ENCODE measurements at places on chromosomes 1 and 21.

GRCh38 chr21:19463966-19464365 is 1060.4 kb upstream of the TMPRSS15 start:
- DNase-seq, result no peak

DNA sequence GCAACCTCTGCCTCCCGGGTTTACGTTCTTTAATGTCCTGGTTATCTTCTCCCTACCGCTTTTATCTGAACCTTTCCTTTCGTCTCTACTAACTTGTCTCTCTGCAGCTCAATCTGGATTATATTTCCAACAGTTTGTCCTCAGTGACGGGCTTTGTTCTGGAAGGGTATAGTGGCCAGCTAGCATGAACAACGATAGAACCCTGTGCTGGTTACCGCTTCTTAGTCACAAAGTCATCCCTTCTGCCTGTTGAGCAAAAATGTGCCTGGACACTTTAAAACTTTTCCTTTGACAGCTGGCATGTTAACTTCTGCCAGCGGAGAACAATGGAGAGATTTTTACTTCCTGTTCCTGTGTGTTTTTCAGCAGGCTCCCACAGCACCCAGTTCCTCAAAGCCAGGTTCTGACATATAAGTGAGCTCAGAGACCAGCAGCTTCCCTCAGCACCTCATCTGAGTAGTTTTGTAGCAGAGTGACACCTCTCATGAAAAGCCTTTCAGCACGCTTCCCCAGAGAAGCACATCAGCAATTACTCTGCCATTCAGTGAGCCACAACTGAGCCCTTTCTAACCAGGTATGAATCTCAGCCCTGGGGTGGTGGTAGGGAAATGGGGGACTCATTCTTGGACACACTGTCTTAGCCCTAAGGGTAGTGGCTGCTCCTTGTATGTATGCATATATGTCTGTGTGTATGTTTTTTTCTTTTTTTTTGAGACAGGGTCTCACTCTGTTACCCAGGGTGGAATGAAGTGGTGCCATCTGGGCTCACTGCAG is 23.6 kb upstream of the CCDC17 start:
- DNase-seq, result no peak

- DNase-seq, result no peak
These were observed 578.9 kb upstream of the NR5A2 start for GRCh38 chr1:199448646-199449045.

- no peak for DNase-seq
These were observed 50.4 kb upstream of the CXADR start for GRCh38 chr21:17462276-17462981.

GRCh38 chr1:169779150-169779549 is 15.6 kb downstream of the METTL18 start:
- DNase-seq, result no peak

- no peak for DNase-seq
These were observed 147.2 kb upstream of the DPYD start for GRCh38 chr1:98068016-98068415.

DNA sequence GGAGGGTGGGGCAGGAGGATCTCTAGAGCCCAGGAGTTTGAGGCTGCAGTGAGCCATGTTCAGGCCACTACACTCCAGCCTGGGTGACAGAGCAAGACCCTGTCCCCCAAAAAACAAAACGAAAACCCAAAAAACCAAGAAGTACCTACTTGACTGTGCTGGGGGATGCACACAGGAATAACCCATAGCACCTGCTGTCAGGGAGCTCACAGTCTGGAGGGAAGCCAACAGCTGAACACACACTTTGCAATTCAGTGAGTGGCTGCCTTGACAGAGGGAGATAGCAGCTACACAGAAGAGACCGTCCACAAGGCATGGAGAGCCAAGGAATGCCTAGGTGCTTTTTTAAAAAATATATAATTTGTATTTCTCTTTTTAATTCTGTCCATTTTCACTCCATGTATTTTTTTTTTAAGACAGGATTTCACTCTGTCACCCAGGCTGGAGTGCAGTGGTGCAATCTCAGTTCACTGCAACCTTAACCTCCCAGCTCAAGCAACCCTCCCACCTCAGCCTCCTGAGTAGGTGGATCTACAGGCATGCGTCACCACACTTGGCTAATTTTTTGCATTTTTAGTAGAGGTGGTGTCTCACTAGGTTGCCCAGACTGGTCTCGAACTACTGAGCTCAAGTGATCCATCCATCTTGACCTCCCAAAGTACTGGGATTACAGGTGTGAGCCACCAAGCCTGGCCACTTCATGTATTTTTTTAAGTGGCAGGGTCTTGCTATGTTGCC is 68.7 kb downstream of the NID1 start:
- DNase-seq, result no peak

DNA sequence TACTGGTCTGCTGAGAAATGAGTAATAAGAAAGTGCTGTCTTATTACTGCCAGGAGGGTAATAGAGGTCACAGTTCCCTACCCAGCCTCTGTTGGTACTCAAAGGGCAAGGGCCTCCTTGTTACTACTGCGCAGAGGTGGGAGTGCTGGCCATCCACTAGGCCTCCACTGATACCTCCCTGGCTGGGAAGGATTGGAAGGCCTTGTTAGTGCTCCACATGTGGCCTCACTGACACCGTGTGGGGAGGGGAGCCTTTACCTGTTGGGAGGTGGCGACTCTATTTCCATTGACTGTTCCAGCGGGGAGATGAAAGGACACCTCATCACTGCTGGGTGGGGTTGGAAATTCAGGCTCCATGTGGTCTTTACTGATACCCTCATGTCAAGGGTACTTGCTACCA is 57.8 kb upstream of the USP24 start:
- DNase-seq, result no peak

DNA sequence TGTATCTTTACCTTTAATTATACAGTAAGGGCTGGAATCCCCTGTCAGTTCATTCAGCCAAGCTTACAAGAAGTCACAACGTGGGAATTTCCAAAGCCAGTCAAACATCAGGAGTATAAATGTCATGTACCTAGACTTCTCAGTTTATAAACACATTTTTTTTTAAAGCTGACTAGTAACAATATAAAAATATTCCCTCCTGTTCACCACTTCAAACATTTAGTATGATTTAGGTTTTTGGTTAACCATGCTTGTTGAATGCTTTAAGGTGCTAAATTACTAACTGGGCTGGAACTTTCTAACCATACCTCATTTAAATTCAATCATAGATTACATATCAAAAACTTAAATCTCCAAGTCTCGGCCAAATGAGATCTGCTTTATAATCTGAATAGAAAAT is 44.0 kb downstream of the JAK1 start:
- peak; percentile 44 for DNase-seq

DNA sequence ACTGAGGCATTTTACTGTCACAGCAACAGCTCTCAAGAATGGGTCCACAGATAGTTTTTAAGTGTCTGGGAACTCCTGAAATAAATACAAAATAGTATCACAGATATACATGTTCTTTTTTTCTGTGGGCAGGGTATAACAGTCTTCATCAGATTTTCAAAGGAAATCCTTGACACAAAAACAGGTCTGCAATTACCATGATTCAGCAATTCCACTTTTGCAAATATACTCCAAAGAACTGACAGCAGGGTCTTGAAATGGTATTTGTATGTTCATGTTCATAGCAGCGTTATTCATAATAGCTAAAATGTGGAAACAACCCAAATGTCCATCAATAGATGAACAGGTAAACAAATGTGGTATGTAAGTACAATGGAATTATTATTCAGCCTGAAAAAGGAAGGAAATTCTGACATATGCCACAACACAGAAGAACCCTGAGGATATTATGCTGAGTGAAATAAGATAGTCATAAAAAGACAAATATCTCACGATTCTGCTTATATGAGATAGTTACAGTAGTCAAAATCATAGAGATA is 85.0 kb downstream of the EPS15 start:
- no peak for DNase-seq

DNA sequence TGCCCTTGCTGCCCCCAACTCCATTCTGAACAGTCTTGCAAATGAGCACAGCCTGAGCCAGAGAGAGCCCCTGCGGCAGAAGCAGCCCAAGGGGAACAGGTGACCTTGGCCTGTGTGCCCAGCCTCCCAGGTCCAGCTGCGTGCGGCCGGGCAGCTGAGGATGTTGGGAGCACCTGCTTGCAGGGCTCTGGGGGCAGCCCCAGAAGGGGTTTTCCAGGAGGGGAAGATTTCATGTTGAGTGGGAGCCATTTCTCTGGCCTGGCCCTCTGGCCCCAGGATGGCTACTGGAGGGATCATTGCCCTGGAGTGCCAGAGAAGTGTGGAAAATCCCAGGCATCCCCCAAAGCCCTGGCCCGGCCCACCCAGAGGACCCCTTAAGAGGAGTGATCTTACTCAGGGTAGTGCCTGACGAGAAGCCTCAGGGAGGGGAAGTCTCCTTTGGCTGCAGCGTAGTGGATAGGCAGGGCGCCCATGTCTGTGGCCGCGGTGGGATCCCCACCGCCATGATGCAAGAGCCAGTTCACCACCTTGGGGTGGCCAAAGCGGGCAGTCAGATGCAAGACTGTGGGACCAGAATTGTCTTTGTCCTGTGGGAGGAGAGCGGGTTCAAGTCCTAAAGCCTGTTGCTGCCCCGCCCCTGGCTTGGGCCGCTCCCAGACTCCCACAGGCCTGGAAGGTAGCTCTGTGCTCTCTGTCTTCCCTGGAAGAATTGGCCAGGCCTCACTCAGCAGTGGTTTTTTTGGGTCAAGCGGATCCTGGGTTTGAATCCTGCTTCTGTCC is 20.6 kb upstream of the RNU1-4 start:
- no peak for DNase-seq

DNA sequence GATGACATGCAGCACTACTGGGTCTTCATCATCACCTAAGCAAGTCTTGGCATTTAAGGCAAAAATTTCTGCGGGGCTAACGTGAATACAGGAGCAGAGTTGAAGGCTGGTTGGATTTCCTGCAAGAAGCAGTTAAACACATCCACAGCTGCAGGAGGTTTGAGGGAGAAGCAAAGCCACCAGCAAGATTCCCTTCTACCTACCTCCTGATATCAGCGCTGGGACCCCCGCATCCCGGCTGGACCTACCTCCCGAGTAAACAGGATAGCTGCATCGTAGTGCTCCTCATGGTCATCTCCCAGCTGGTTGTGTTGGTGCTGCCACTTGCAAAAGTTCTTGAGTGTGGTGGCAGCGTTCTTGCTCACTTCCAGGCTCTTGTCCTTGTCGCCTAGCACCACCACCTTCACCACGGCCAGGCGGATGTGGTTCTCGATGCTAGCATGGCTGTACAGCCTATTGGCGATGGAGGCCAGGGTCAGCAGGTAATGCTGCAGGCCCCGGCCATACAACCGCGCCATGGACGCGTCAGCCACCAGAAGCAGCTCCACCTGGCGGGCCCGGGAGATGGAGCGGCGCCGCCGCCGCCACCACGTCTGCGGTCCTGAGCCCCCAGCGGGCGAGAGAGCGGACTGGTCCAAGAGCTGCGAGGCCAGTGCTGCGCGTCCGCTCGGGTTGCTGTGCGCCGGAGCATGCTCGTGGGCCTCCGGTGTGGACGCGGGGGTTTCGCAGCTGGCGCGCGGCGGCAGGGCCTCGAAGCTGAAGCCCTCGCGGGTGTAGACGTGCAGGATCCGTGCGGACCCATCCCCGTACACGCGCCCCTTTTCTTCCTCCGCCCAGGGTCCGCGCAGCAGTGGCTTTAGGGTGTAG is 1.6 kb downstream of the ADAMTS5 start:
- DNase-seq, result no peak

DNA sequence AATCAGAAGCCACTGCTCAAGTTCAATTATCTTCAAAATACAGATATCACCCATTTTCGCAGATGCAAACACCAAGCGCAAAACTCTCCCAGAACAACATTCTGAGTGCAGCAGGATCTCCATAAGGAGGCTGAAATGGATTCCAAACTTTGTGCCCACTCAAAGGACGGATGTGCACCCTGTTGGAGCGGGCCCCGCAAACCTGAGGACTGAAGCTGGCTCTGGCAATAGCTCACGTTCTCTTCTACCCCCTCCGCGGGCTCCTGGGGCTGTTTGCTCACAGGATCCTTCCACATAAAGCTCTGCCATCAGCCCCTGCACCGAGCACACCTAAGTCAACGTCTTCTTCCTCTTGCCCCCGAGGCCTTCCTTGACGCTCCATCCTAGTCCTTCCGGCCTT is 11.7 kb upstream of the RCSD1 start:
- DNase-seq, result no peak

DNA sequence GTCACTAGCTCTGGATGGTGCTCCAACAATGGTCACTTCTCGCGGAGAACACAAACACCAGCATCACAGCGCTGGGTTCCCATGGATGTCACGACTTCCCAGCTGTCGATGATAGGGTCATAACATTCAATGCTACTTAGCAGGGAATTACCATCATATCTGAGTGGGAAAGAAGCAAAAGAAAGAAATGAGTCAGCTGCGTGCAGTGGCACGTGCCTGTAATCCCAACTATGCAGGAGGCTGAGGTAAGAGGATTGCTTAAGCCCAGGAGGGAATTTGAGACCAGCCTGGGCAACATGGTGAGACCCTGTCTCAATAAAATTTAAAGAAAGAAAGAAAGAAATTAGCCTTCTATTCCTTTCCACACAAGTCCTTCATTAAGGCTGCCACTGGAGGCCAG is 3.6 kb upstream of the RABIF start:
- no peak for DNase-seq

GRCh38 chr1:169479363-169480066 is 6.2 kb downstream of the SLC19A2 start:
- DNase-seq, result no peak

GRCh38 chr21:33644383-33645074 is 2.2 kb downstream of the ITSN1 start:
- DNase-seq, result no peak

DNA sequence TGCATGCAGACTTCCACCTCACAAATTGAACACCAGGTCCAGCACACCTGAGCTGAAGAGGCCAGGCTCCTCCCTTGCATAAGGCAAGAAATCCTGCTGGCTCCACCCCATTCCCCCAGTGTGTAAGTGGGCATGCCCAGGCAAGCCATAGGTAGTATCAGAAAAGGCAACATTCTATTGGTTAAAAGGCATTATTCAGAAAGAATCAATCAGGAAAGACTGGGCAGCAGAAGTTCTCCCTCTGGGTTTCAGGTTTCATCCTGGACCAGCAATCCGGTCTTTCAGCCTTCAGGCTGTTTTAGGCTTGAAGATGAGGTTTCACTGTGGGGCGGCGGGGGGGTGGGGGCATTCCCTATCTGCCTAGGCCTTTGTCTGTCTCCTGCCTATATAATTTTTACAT is 42.0 kb upstream of the LHX8 start:
- DNase-seq, result no peak

- no peak for DNase-seq
These were observed 26.6 kb downstream of the CLIC6 start for GRCh38 chr21:34695434-34695833.

- no peak for DNase-seq
These were observed 39.8 kb upstream of the ZBTB18 start for GRCh38 chr1:244011271-244011670.

GRCh38 chr1:36084497-36085115 is 712 bp downstream of the TEKT2 start:
- no peak for DNase-seq

DNA sequence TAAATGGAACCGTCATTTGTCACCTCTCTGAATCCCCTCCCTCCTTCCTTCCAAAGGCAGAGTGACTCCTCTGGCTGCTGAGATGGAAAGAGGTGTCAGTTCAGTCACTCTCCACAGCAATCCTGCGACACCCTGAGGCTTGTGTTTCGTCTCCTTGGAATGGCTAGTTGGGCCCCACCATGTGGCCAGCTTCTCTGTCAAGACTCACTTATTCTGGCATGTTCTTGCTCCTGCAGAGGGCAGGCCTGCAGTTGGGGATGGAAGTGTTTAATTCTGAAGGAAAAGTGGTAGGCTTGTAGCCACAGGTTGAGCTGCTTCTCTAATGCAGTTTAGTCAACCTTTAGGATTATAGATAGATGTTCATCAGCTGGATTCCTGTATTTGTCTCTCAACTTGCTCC is 149.6 kb downstream of the LMO4 start:
- no peak for DNase-seq

GRCh38 chr1:156499842-156500542 is 583 bp downstream of the MEF2D start:
- DNase-seq, result peak; percentile 59

- DNase-seq, result no peak
These were observed 14.7 kb upstream of the STRIP1 start for GRCh38 chr1:110019770-110020169.

All from CD4-positive, alpha-beta T cell treated with Interleukin-10 for 1 hour (primary cell).